Thymus (tissue), 14 donors: ENCODE measurements at places on chromosomes 2 and 18. TPM values are rescaled to one million over a fixed set of nuclear protein-coding genes. Genes with fewer than 3 reads are reported as not detected.
A peak's percentile ranks its signal among the peaks of the same experiment; 100 is the strongest.

DNA sequence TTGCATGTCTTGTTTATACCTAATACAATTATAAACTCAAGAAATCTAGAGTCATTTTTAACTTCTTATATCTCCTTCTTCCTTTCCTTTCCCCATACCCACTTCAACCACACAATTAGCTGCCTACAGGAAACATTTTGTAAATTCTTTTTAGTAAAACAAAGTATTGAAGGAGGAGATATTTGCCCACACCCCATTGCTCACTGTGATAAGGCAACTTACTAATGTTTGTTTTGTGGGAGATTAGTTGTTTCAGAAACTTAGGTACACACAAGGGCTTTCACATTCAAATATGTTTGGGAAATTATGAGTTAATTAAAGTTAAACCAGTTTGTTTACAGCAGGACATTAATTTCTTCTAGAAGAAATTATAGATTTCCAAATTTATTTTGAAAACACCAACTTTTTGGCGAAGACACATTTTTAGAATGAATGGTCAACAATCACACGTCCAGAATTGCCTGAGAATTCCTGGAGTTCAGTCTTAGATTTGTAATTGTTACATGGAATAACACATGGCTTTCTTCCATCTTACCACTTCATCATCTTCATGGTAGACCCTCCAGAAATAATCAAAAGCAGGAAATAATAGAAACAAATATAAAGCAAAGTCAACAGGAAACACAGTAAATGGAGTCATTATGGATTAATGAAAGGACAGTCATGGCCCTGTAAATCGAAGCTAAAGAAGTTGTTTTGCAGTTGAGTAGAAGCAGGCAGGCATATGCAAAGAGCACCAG is 62.5 kb upstream of the RAB27B start:
- DNase-seq: no peak

DNA sequence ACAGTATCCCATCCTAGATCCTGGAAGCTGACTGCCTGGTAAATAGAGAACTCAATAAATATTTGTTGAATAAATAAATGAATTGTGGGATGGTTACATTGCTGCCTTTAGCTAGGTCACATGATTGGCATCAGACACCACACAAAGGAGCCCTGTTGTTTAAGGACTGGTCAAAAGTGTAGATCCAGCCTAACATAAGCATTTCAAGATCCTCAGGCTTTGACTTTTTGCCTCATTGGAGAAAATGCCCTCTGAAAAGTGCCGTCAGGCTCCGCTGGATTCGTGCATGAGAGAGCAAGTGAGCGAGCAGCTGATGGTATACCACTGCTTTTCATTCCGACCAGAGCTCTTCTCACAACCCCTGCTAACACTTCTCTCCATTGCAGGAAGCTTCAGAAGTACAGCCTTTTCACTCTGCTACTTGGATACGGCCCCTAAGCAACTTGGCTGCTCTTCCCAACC is 1.3 kb upstream of the ZNF24 start:
- no peak for DNase-seq

DNA sequence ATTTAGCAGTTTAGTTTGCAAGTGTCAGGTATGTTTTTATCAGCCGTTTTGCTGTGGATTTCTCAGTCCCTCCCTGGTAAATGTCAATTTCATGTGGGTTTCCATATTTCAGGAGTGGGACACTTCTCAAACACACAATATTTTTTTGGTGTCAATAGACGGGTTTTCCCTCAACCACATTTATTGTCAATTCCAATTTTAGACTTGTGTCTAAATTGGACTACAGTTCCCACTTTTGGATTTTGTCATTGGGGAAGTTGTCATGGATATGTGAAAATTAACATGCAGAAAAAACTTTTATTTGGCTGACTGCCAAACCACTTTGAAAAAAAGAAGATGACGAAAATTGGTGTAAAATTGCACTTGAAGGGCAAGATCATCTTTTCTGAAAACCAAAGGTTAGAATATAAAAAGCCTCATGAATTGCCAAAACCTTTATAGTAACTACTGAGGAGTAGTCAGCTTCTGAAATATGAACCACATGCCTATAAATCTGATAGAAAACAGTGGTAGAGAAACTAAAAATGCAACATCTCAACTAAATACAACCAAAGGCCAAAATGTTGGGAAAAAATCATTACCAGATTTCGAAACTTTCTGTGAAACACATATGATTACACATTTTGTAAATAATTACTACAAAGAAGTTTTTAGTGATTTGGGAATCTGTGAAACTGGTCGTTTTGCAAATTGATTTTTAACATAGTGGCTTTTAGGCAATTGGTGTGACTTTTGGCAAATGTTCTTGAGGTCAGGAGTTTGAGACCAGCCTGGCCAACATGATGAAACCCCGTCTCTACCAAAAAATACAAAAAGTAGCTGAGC is 106.4 kb downstream of the BCL2L11 start:
- no peak for DNase-seq

DNA sequence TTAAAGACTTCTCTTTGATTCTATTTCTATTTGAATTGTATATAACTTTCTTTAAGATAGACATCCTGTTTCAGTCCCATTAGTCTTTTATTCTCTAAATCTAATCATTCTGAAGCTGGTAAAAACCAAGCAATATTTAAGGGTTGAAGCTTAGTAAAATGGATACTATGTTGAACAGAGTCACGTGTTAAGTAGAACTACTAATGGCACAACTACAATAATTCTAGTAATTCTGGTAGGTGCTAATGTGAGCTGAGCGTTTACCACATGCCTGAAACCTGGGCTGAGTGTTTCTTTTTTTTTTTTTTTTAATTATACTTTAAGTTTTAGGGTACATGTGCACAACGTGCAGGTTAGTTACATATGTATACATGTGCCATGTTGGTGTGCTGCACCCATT is 8.9 kb upstream of the AFF3 start:
- no peak for DNase-seq

- no peak for DNase-seq
These were observed 101.8 kb upstream of the ARL5A start for GRCh38 chr2:151930042-151930441.

DNA sequence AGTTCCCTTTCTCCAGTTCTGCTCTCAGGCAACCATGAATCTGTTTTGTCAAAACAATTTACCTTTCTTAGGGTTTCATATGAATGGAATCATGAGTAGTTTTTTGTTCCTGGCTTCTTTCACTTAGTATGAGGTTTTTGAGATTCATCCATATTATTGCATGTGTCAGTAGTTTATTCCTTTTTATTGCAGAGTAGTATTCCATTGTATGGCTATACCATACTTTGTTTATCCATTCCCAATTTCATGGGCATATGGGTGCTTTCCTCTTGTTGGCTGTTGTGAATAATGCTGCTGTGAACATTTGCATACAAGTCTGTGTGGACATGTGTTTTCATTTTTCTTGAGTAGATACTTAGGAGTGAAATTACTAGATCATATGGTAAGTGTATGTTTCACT is 46.0 kb downstream of the SANBR start:
- DNase-seq: no peak

GRCh38 chr2:157628477-157629415 is at the start of gene ACVR1C:
Gene ACVR1C (minus strand): TSS chr2:157628864. CDS start chr2:157628644, 220 bp downstream.
- peak; percentile 37 for DNase-seq

DNA sequence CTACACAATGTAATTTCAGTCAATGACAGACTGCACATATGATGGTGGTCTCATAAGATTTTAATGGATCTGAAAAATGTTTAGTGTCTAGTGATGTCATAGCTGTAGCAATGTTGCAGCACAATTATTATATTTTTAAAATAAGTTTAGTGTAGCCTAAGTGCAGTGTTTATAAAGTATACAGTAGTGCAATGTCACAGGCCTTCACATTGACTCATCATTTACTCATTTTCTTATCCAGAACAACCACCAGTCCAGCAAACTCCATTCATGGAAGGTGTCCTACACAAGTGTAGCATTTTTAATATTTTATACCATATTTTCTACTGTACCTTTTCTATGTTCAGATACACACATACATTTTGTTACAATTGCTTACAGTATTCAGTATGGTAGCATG is 663.1 kb downstream of the ERBB4 start:
- no peak for DNase-seq

DNA sequence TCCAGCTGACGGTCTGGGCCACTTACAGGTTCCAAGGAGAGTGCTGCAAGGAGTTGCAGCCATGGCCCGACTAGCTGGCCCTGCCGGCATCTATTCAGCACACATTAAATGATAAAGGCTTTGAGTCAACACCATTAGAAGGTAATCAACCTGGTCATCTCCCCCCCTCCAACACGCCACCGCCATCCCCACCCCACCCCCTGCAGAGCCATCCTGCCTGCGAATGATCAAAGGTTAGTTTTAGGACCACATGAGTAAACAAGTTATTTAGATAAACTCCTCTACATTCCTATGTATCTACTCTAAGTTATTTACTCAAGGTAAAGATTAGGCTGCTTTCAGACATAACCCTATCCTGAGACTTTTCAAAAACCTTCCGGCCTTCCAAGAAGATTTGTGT is 349.3 kb upstream of the SLC39A10 start:
- DNase-seq: no peak

DNA sequence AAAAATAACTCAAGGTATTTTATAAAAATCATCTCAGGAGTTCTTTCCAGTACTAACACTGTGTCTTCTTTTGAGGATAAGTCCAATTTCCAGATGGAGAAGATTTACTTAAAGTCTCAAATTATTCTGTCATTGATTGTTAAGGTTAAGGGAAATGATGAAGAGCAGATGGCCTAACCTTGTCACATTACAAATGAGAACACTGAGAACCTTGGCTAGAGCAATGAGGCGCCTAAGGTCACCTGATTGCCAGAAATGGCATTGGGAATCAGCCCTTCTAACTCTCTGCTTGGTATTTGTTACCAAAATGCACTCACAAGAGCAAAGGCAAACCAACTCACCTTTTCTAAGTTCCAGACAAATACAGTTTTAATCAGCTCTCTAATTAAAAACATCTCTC is 835.1 kb downstream of the RNF144A start:
- DNase-seq: no peak

- no peak for DNase-seq
These were observed 47.4 kb upstream of the SMAD7 start for GRCh38 chr18:48997985-48998831.

DNA sequence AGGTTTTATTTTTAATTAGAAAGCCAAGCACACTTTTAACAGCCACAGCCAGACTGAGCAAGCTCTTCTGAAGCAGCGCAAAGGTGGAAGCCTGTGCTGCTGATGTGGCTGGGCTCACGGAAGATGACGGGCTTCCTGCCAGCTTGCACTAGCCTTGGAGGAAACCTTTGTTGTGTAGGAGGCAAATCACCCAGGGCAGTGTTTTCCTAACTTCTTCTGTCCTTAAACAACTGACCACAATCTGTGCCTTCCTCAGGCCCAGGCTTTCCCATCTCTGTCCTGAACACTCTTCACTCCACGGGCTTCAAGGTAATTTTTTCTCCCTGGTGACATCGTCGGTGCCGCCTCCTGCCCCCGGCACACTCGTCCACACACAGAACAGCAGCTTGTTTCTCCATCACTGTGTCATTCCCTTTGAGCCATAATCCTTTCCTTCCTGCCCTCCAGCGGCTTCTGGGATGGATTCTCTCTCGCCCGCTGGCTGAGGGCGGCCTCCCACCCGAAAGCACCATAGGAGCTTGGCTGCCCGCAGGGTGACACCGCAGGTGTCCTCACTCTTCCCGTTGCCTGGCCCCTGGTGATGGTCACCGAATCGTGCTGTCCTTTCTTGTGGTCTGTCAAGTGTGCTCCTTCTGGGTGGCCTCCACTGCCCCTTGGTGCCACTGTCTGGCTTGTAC is 31.1 kb upstream of the INHBB start:
- DNase-seq: peak; percentile 43

DNA sequence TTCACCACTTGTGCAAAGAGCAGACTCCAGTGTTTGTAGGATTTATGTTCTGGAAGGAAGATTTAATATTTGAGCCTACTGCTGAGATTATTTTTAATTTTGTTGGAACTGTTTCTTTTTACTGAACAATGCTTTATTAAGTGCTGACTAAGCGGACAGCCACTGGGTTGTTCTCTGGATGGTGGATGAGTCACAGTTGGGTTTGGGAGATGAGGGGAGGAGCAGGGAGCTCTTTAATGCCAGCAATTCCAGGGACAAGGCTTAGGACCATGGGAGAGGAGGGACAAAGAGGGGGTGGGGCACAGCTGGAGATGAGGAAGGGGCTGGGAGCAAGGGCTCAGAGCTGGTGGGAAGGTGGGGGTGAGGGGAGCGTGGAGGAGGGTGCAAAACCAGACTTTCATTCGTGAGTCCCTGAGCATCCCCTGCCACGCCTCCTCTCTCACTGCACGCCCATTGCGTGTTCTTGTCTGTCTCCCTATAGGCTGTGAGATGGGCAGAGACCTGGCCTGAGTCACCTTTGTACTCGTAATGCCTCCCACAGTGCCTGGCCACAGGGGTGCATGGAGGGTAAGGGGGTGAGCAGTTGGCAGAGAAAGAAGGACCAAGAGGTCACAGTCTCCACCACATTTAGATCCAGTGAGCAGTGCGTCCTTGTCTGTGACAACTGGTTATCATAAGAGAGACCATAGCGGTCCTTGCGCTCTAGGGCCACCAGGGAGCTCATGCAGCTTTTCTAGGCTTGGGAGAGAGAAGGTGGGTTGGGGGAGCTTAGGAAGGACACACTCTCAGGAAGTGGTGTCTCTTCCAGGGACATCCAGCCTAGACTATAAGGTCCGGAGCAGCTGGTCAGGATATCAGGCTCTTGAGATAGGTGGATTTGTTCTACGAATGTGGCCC is 18.4 kb downstream of the SLC4A3 start:
- DNase-seq: no peak

- DNase-seq: no peak
These were observed 8.2 kb downstream of the ODC1 start for GRCh38 chr2:10439971-10440370.

GRCh38 chr2:196293751-196294515 is 122.6 kb upstream of the STK17B start:
- no peak for DNase-seq

The GPAT2 gene
- 0.38 TPM for total RNA-seq

The PPP3R1 gene
- 14.6 TPM for total RNA-seq

The UGT1A5 gene
- total RNA-seq: 0.09 TPM

The CDC42EP3 gene
- 18.8 TPM for total RNA-seq

The ANKRD62 gene
- not detected for total RNA-seq

The SLC5A7 gene
- 0.05 TPM for total RNA-seq

The MATN3 gene
- total RNA-seq: 0.05 TPM

The CYRIA gene
- 4.0 TPM for total RNA-seq

The PAIP2B gene
- total RNA-seq: 3.0 TPM
